ENCODE measurements at places on chromosomes 13 and 19. TPM values are rescaled to one million over a fixed set of nuclear protein-coding genes. Genes with fewer than 3 reads are reported as not detected.

The CCDC169 gene
- 0.21 TPM for polyA plus RNA-seq

The ATXN8OS gene
- not detected for polyA plus RNA-seq

The RUBCNL gene
- polyA plus RNA-seq: 0.35 TPM

The CGB3 gene
- not detected for polyA plus RNA-seq

The TRIM28 gene
- 156 TPM for polyA plus RNA-seq

The FBXO27 gene
- 3.1 TPM for polyA plus RNA-seq

The SYDE1 gene
- 16.2 TPM for polyA plus RNA-seq

The ACP7 gene
- polyA plus RNA-seq: not detected

The IQCN gene
- 1.3 TPM for polyA plus RNA-seq

The NLRP11 gene
- 0.03 TPM for polyA plus RNA-seq

The ARRDC5 gene
- 0.05 TPM for polyA plus RNA-seq

The F10 gene
- 3.8 TPM for polyA plus RNA-seq

The ZNF793 gene
- polyA plus RNA-seq: 1.1 TPM

The PRR12 gene
- 11.5 TPM for polyA plus RNA-seq

The MAST3 gene
- 5.5 TPM for polyA plus RNA-seq

The ZDHHC20 gene
- 13.4 TPM for polyA plus RNA-seq

The BICRA gene
- 6.2 TPM for polyA plus RNA-seq

The STX10 gene
- 63.1 TPM for polyA plus RNA-seq

The ZNF527 gene
- polyA plus RNA-seq: 2.4 TPM

The CTXN1 gene
- polyA plus RNA-seq: 0.36 TPM

The ERICH4 gene
- not detected for polyA plus RNA-seq

The LRRC8E gene
- polyA plus RNA-seq: 0.61 TPM

Measured in adipose tissue (tissue), 3 donors.